A549 treated with CORT108297 at 1 μM for 4 hours (cell line): ENCODE measurements at places on chromosomes 12 and 14. TPM values are rescaled to one million over a fixed set of nuclear protein-coding genes. Genes with fewer than 3 reads are reported as not detected.

Gene OASL
- 3.5 to 5.0 TPM (median 4.5 TPM) in 5 replicates for total RNA-seq

Gene KCTD10
- 39.5 to 53.6 TPM (median 44.7 TPM) in 5 replicates for total RNA-seq

Gene FERMT2
- total RNA-seq = 31.0 to 50.3 TPM (median 39.8 TPM) in 5 replicates

Gene SNAPC1
- 13.1 to 20.0 TPM (median 14.2 TPM) in 5 replicates for total RNA-seq

Gene C12orf60
- 1.7 to 2.2 TPM (median 1.9 TPM) in 5 replicates for total RNA-seq
